HT1080 (cell line): ENCODE measurements at places on chromosomes 13 and 19.

DNA sequence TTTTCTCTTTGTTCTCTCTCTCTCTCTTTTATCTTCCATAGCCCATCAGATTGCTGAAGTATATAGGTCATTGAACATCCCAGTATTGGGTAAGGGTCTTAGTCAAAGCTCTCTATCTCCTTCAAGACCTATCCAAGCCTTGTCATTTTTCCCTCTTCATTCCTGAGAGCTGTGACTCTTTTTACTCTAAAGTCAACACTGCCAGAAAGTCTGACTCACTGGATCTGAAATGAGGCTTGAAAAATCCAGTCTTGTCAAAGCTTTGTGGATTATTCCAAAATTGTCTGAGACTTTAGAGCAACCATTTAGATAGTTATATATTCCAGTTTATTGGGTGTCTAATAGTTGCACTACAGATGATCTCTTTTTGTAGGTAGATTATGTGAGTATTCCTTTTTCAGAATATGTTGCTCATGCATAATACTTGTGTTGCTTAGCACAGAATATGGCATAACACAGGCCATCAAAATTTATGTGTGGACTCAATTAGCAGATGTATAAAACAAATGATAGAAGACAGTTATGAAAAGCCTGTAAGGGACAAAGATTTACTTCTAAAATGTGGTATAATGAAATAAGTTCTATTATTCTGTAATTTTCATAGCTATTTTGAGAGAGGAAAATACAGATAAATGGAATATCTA is 389.3 kb upstream of the PCDH9 start:
- peak; percentile 51 for DNase-seq

GRCh38 chr13:109131698-109132257 is 502.4 kb downstream of the MYO16 start:
- DNase-seq = no peak

DNA sequence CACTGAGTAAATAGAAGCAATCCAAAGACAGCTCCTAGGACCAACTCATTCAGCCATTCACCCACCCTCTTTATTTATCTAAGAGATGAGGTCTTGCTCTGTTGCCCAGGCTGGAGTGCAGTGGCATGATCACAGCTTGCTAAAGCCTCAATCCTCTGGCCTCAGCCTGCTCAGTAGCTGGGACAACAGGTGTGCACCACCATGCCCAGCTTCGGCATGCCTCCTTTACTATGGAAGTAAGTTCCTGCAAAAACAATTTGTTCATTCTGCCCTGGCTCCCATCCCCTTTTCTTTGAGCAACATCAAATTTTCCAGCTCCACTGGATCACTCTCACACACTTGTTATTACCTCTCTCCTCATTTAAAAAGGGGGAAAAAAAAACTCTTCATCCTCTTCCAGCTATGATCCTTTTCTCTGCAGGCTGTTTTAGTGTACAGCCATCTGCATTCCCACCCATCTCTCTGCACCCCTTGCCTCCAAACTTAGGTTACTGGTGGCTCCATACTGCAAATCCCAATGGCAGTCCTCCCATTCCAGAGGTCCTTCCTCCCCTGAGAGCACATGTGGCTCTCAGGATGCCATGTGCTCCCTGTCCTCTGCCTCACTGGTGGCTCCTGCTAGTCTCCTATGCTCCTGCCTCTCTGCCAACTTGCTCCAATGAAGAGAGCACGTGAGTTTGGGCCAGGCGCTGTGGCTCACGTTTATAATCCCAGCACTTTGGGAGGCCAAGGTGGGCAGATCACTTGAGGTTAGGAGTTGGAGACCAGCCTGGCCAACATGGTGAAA is 2.2 kb downstream of the ELOF1 start:
- DNase-seq = no peak

DNA sequence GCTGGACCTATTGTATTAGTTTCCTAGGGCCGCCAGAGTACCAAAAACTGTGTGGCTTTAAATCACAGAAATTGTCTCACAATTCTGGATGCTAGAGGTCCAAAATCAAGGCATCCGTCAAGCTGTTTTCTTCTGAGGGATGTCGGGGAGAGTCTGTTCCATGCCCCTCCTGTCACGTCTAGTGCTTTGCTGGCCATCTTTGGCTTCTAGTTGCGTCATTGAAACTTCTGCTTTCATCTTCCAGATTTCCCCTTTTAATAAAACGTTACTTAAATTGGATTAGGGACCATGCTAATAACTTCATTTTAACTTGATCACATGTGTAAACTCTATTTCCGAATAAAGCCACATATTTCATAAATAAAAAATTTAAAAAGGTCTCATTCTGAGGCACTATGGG is 47.5 kb downstream of the TRPM4 start:
- no peak for DNase-seq

GRCh38 chr13:41988244-41988643 is 27.3 kb upstream of the VWA8 start:
- DNase-seq = no peak

GRCh38 chr19:9981406-9982260 is 28.7 kb downstream of the COL5A3 start:
- DNase-seq = no peak

DNA sequence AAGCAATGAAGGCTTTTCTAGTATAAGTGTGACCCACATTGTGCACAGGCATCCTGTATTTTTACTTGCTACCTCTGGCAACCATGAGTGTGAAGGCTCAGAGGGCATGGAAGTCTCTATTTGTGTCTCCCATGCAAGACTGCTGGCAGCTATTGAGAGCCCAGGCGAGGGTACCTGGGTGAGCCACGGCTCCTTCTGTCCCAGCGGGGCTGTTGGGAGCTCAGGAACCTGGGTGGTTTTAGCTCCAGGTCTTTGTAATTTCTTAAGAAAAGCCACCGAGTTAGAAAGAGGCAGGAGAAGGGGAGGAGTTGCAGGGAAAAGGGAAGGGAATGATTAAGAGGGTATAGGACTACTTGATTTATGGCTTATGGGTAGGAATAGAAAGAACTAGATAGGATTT is 190.4 kb upstream of the SOX1 start:
- DNase-seq = no peak

GRCh38 chr13:112179421-112179820 is 112.5 kb downstream of the SOX1 start:
- no peak for DNase-seq
